ENCODE measurements at places on chromosomes 13 and 19.
A peak's percentile ranks its signal among the peaks of the same experiment; 100 is the strongest.

- DNase-seq = no peak
Measured at GRCh38 chr19:15216363-15216762, 15.6 kb upstream of the NOTCH3 start.

DNA sequence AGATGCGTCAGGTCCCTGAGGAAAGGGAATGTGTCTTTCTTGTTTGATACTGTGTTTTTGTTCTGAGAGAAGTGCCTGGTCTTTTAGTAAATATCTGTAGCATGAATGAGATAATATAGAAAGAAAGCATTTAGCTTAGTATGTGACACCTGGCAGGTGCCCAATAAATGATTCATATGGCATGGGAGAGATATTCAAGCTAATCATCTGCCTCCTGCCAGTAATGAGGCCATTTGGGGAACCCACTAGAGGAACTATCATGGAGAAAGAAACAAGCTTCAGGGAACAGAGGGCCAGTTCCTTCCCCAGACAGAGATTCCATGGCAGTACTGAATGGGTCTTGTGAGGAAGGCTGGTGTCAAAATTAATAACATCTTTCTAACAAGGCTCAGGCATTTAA, 603.9 kb downstream of the DCT start:
- no peak for DNase-seq

GRCh38 chr19:23183251-23183650, 66.4 kb downstream of the ZNF730 start:
- no peak for DNase-seq

DNA sequence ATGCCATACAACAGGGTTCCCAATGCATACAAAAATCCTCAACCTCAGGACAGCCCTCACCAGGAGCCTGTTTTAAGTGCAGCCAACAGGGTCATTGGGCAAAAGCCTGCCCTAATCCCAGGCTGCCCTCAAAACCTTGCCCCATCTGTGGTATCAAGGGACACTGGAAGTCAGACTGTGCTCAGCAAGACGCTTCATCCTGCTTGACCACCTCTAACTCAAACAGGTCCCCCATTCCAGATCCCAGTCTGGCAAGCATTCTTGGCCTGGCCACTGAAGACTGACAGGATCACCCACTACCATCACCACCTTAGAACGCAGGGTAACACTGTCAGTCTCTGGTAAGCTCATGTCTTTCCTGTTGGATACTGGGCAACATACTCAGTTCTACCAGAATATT, 15.0 kb upstream of the ZSCAN4 start:
- DNase-seq = no peak

DNA sequence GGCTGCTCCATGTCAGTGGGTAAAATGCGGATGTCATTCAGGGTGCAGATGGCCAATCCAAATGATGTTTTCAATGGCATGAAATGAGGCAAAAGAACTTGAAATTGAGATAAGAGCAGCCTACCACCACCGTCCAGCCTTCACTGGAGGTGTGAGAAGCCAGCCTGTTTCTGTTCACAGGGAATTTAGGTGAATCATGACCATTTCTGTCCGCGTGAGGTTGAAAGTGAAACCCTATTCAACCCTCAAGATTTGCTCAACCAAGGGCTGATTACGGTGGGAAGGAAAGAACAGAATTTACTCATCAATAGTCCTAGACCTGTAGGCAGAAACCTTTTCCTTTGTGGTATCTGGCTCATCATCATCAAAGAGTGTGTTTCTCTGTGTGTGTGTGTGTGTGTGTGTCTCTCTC, 370.7 kb downstream of the COG6 start:
- DNase-seq = peak; percentile 67

- DNase-seq = no peak
Measured at GRCh38 chr19:46366620-46367292, 19.9 kb downstream of the PPP5C start.

GRCh38 chr13:84672616-84673015, 790.3 kb upstream of the SLITRK1 start:
- DNase-seq = no peak

- no peak for DNase-seq
Measured at GRCh38 chr13:87777387-87777786, 106.2 kb downstream of the SLITRK5 start.

DNA sequence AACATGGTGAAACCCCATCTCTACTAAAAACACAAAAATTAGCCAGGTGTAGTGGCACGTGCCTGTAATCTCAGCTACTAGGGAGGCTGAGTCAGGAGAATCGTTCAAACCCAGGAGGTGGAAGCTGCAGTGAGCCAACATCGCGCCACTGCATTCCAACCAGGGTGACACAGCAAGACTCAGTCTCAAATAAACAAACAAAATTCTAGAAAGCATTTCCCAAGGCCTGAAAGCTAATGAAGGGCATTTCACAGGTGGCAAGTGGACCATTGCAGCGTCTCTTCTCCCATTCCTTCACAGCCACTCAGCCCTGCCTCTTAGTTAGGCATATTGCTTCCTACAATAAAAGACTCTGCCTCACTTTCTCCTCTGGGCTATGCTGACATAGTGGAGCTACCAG, 13.5 kb upstream of the RXFP2 start:
- no peak for DNase-seq

DNA sequence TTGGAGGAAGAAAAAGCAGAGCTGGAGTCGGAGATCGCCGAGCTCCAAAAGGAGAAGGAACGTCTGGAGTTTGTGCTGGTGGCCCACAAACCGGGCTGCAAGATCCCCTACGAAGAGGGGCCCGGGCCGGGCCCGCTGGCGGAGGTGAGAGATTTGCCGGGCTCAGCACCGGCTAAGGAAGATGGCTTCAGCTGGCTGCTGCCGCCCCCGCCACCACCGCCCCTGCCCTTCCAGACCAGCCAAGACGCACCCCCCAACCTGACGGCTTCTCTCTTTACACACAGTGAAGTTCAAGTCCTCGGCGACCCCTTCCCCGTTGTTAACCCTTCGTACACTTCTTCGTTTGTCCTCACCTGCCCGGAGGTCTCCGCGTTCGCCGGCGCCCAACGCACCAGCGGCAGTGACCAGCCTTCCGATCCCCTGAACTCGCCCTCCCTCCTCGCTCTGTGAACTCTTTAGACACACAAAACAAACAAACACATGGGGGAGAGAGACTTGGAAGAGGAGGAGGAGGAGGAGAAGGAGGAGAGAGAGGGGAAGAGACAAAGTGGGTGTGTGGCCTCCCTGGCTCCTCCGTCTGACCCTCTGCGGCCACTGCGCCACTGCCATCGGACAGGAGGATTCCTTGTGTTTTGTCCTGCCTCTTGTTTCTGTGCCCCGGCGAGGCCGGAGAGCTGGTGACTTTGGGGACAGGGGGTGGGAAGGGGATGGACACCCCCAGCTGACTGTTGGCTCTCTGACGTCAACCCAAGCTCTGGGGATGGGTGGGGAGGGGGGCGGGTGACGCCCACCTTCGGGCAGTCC, 5.0 kb downstream of the FOSB start:
- no peak for DNase-seq

- DNase-seq = no peak
Measured at GRCh38 chr13:37869506-37869755, 141 bp downstream of the TRPC4 start.

- no peak for DNase-seq
Measured at GRCh38 chr13:56907766-56908165, 233.0 kb upstream of the PRR20A start.

DNA sequence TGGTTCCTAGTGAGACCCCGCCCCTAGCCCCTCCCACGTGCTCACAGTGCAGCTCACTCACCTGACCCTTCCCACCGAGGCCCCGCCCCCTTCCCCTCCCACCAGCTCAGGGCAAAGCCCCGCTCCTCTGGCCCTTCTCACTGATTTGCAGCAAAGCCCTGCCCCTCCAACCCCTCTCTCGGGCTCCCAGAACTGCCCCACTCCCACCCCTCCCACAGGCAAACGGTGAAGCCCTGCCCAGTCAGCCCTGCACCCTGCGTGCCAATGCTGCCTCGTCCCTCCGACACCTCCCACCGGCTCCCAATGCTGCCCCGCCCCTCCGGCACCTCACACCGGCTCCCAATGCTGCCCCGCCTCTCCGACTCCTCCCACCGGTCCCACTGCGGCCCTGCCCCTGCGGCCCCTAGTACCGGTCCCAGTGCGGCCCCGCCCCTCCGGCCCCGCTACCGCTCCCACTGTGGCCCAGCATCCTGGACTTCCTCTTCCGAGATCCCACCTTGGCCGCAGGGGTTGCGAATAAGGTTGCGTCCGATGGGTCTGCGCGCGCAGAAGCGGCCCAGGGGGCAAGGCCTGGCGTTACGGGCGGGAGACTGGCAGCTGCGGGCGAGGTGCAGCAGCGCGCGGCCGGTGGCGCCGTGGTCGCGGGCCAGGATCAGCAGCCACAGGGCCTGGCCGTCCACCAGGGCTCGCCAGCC, 834 bp downstream of the FBXO27 start:
- DNase-seq = peak; percentile 85

DNA sequence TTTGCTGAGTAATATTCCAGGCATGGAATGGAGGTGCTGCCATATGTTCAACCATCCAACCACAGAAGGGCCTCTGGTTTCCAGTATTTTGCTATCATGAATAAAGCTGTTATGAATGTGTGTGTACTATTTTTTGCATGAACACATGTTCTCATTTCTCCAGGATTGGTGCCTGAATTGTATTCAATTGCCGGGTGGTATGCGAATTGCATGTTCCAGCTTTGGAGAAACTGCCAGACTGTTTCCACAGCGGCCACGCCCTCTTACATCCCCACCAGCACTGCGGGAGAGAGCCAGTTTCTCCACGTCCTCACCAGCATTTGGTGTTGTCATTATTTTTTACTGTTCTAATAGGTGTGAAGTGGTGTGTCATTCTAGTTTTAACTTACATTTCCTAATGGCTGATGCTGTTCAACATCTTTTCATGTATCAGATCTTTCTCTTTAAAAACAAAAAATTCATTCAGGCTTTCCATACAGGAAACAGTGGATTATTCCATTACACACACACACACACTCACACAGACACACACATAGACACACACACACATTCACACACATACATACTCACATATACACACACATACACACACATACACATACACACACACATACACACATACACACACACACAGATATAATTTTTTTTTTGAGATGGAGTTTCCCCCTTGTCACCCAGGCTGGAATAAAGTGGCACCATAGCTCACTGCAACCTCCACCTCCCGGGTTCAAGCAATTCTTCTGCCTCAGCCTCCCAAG, 154.1 kb downstream of the PTPRS start:
- DNase-seq = no peak

- DNase-seq = no peak
Measured at GRCh38 chr13:44546164-44546563, 30.0 kb downstream of the TSC22D1 start.

GRCh38 chr13:30690282-30691188, 44.8 kb upstream of the ALOX5AP start:
- no peak for DNase-seq

GRCh38 chr19:4986471-4986891, 17.6 kb downstream of the KDM4B start:
- no peak for DNase-seq

DNA sequence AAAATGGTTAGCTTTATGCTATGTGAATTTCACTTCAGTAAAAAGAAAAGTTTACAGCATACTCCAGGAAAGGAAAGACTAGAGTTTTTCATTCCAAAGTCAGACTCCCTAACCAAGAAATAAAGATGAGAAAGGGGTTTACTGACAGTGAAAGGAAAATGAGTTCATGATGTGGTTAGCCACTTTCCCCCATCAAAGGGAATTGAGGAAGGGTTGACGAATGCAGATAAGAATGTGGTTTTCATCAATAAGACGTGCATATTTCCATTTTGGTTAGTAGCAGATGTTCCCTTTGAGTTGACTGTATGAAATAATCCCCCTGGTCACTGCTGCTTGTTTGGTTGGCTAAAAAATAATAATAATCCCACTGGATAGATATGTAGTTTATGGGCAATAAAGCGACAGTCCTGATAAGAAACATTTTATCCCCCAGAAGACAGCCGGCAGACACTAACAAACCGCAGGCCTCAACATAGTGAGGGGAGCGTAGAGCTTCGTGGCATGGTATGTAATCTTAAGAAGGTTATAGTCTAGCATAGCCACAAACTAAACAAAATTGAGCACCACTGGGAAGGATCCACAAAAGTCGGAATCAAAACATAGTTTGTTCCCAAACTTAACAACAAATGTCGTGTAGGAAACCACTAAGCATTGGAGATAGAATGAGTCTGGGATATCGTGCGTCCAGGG, 114.8 kb downstream of the COL4A2 start:
- no peak for DNase-seq

DNA sequence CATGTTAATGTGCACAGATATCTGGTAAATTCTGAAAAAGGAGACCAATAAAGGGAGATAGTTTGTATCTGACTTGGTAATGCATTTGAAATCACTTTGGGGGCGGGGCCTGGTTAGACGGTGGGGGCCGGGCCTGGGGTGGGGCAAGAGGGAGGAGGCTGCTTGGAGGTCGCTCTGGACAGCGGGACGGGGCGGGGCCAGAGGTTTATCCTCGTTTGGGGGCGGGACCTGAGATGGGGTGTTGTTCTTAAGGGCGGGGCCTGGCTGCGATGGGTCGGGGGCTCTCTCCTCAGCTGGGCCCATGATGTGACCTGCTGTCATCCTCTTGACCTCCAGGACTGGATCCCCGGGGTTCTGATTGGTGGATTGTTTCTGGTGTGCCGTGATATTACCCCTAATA, 4.9 kb upstream of the ZNF808 start:
- DNase-seq = no peak

DNA sequence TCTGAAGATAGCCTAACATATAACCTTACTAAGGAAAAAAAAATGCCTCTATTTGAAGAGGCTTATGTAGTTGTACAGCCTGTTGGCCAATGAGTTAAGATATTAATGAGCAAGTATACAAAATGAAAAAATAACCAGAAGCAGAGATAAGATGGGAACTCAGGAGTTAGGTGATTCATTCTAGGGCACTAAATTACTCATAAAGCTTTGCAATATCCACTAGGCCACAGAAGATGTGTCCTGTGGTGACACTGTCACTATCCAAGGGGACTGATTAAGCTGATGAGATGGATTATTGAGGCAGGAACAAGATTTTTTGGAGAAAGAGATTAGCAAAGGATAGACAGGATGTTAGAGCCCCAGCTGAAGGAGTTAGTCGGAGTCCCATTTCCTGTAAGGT, 99.6 kb downstream of the LIG4 start:
- DNase-seq = no peak

DNA sequence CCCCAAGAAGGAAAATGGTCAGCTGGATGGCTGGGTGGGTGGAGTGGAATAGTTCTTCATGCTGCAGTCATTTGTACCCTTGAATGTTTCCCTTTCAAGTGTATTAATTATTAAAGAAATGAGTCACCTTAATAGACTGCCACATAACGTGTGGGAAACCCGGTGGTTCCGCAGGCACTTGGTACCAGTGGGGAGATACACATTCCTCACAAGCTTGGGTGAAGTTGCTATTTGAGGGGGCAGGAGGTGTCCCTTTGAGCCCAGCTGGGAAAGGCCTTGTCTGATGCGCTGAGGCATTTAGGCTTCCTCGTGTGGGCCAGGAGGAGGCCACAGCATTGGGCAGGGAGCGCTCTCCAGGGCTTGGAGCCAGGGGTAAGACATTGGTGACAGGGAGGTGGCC, 57.7 kb downstream of the ATP8A2 start:
- no peak for DNase-seq

GRCh38 chr19:50275577-50276368, 53.4 kb downstream of the KCNC3 start:
- no peak for DNase-seq

Data from stimulated activated CD4-positive, alpha-beta T cell treated with anti-CD3 and anti-CD28 coated beads, Interleukin-2, amount 100 ng/mL, for 24 hours (primary cell).